ENCODE measurements at places on chromosomes 13 and 19.

- no peak for DNase-seq
Measured at GRCh38 chr13:84591444-84591843, 709.2 kb upstream of the SLITRK1 start.

GRCh38 chr13:42333613-42334328 is 61.8 kb downstream of the AKAP11 start:
- DNase-seq: no peak

GRCh38 chr13:75764926-75765310 is 128.8 kb downstream of the LMO7 start:
- DNase-seq: no peak

DNA sequence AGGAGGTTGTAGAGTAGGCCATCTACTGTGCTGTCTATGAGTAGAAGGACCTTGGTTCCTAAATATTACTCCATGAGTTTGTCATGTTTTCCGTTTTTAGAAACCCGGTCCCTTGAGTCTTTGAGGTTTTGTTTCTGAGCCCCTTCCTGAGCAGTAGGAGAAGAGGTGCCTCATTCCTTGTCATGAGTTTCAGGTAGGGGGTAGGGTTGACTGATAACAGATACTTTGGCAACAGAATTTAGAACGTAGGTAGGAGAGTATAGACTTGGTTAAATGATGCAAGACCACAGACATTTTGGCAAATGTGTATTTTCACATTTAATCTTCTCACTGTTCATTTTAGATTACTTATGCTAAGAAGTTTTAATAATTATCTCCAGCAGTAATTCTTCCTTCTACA is 24.6 kb downstream of the LMO7 start:
- no peak for DNase-seq
